AG09319 (cell line): ENCODE measurements at places on chromosomes 7 and 10.

GRCh38 chr7:18294411-18294810 lies 201.1 kb upstream of the HDAC9 start:
- DNase-seq, result no peak

- no peak for DNase-seq
These were observed 4.3 kb upstream of the ADD3 start for GRCh38 chr10:110003524-110003885.

- no peak for DNase-seq
These were observed 13.9 kb downstream of the ZNF438 start for GRCh38 chr10:31017534-31018355.

- no peak for DNase-seq
These were observed 288.9 kb downstream of the PARD3 start for GRCh38 chr10:34526186-34526585.

DNA sequence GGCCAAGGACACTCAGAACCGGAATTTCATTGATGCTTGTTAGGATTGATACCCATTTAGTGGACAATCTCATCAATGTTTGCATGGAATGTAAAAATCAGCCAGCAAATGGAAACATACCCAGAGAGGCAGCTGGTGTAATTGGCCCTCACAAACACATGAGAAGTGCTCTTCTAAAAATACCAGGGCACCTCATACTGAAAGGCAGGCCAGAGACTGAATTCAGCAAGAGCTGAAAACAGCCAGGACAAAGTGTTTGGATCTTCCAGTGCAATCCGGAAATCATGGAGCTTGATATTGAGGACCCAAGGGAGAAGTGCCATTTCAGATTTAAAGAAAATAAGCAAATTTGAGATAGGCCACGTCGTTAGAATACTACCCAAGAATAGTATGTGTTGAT lies 498.6 kb downstream of the GALNT17 start:
- DNase-seq, result no peak

DNA sequence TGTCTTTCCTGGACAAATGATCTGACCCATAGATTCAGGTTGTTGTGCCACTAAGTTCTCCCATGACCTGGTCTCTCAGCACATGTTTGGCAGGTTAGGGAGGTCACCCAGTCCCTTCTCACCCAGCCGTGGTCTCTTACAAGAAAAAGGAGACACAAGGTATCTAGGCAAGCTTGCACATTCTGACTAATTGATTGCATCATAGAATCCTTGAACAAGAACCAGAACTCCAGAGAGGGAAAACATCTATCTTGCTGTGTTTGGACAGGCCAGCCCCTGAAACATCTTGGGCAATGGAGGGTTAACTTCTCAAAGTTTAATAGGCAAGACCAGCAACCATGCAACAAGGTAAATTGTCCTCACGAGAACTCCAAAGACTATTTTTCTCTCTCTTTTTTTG lies 8.5 kb upstream of the HK1 start:
- DNase-seq, result no peak
